ENCODE measurements at places on chromosomes 5 and 9.
A peak's percentile ranks its signal among the peaks of the same experiment; 100 is the strongest.

GRCh38 chr9:134570711-134571325 is 70.8 kb upstream of the COL5A1 start:
- DNase-seq, result no peak

DNA sequence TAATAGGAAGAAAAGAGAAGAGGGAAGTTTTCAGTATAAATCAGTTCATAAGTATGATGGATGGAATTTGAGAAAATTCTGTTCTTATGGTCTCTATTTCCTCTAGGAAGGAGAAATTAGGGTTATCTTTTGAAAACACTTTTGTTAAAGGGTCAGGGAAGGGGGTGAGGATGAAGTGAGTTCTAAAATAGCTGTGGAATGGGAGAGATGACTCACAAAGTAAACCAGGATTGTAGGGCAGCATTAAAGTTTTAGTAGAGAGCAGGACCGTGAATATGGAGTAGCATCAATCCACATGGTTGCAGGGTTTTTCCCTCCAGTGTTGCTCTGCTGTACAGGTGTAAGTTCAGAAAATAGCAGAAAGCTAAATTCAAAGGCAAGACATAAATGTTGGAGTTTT is 32.4 kb downstream of the MUSK start:
- DNase-seq, result no peak

- DNase-seq, result no peak
Measured at GRCh38 chr9:108205276-108205675, 650.5 kb downstream of the ACTL7B start.

DNA sequence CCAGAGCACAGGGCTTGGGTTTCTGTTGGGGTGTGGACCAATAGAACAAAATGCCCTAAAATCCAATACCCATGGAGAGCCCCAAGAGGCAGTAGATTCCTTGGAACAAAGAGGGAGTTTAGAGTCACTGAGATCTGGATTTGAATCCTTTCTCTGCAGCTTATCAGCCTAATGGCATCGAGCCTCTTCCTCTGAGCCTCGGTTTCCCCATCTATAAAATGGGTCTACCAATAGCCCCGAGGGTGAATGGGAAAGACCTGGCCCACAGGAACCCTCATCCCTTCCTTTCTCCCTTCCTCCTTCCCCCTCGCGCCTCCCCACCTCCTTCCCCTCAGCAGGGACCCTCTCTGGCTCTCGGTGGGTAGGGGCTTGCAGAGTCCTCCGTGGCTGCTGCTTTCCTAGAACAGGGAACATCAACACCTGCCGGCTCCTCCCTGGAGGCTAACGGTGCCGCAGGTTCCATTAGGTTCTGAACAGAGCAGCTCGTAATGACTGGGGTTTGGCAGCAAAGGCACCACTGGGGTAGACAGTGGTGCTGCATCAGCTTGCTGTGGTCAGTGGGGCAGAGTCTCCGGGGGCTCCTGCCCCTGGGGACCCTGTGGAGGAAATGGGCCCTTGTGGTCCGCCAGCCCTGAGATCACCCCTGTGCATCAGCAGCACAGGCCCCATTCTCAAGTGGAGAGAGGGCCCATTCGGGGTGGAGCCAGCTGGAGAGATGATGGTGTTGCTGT is 40.3 kb downstream of the NEK6 start:
- DNase-seq, result no peak

DNA sequence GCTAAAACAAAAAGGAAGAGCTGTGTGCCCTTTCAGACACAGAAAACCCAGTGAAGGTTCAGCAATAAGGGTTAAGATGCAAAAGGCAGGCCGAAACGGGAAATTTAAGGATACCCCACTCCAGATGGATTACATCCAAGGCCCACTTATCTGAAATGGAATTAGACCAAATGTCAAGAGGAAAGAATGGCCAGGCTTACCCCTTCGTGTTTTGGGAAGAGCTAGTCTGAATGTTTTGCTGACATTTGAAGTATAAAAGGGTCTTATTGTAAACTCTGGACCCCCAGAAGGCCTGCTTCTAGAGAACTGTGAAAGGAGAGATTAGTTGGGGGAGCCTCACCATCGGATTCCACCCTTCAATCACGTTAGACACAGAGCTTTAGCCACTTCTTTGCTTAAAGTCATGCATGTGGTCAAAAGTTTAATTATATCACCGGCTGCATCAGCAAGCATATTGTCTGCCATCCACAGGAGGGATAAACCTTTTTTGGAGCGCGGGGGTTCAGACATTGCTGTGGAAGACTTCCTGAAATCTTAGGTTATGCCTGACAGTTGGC is 93.3 kb downstream of the EFNA5 start:
- no peak for DNase-seq

- no peak for DNase-seq
Measured at GRCh38 chr5:178572617-178573016, 17.6 kb downstream of the COL23A1 start.

DNA sequence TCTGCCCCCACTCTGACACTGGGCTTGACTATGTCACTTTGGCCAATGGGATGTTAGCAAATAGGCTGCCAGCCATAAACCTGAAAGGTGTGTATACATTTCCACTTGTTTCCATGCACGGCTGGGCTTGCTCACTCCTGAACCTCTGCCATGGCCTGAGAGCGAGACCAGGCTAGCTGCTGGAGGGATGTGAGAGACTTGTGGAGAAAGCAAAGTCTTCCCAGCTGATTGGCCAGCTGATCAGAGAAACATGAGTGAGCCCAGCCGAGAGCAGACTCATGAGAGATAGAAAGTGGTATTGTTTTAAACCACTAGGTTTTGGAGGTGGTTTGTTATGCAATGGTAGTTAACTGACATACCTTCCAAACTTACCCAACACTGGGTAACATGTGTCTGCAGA is 13.9 kb downstream of the FAM193B start:
- DNase-seq, result no peak

- no peak for DNase-seq
Measured at GRCh38 chr5:61995486-61995885, 310.5 kb upstream of the KIF2A start.

GRCh38 chr5:149288436-149288835 is 16.8 kb downstream of the AFAP1L1 start:
- DNase-seq, result no peak

DNA sequence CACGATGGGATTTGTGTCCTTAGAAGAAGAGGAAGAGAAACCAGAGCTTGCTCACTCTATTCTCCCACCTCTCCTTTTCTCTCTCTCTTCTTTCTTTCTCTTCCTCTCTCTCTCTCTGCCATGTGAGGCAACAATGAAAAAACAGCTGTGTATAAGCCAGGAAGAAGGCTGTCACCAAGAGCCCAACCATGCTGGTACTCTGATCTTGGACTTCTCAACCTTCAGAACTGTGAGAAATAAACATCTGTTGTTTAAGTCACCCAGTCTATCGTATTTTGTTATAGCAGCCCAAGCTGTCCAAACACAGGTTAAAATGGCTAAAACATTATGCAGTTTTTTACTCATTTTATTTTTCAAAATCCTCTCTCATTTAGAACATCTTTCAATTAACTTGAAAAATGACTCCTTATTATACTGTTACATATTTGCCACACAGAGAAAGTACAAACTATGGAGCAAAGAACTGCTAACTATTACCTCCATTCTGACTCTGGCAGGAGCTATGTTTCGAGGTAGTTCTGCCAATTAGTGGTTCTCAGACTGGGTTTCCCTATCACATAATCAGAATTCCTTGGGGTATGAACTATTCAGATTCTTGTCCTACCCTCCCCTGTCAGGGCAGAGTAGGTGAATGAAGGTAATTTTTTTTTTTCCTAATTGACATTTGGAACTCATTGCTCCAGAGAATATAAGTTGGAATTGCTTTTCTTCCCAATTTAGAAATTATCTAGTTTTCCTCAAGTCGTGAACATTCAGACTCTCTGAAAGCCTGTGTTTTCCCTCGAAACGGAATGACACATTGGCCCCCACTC is 434.6 kb downstream of the ENC1 start:
- no peak for DNase-seq

DNA sequence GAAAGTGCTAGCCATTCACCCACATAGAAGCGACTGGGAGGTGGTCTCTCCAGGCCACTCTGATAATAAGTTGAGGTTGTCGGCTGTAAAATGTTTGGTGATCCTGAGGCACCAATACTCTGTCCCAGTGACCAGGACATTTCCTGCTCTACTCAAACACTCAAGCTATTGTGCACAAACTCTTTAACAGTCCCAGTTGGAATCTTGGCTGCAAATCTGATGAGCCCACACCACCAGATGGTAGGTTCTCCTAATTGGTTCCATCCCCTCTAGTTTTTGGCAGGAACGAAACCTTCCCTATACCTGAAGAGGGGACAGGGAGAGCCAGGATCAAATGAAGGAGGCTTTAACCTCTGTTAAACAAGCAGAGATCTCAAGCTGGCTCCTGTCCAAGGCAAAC is 14.3 kb downstream of the GRIA1 start:
- no peak for DNase-seq

DNA sequence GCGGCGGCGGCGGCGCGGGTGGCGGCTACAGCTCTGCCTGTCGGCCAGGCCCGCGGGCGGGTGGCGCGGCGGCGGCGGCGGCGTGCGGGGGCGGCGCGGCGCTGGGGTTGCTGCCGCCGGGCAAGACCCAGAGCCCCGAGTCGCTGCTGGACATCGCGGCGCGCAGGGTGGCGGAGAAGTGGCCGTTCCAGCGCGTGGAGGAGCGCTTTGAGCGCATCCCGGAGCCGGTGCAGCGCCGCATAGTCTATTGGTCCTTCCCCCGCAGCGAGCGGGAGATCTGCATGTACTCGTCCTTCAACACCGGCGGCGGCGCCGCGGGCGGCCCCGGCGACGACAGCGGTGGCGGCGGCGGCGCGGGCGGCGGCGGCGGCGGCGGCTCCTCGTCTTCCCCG is 296 bp downstream of the ZSWIM6 start:
- peak; percentile 58 for DNase-seq

DNA sequence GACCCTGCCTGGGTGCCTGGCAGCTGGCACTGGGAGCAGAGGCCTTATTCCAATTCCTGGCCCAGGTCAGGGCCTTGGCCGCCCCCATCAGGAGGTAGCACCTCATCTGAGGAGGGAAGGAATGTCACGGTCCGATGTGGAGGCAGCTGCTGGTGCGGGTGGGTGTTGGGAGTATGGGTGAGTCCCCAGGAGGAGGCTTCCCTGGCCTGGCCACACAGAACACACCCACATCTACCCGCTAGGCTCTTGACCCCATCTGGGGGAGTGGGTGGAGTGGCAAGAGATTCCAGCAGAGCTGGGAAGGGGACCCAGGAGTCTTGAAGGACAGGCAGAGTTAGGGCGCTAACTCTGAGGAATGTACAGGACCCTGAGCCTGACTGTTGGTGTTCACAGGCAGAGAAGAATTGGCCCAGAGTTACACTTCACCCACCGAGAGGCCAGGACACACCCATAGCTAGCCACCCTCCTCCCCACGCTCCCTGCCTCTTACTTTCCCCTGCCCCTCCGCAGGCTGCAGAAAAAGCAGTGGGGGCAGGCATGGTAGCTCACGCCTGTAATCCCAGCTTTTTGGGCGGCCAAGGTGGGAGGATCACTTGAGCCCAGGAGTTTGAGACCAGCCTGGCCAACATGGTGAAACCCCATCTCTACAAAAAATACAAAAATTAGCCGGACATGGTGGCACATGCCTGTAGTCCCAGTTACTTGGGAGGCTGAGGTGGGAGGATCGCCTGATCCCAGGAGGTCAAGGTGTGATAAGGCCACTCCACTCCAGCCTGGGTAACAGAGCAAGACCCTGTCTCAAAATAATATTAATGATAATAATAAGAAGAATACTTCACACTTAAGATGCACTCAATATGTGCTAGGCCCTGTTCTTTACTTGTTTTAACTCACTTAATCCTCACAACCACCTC is 6.0 kb downstream of the OLFML2A start:
- DNase-seq, result no peak

DNA sequence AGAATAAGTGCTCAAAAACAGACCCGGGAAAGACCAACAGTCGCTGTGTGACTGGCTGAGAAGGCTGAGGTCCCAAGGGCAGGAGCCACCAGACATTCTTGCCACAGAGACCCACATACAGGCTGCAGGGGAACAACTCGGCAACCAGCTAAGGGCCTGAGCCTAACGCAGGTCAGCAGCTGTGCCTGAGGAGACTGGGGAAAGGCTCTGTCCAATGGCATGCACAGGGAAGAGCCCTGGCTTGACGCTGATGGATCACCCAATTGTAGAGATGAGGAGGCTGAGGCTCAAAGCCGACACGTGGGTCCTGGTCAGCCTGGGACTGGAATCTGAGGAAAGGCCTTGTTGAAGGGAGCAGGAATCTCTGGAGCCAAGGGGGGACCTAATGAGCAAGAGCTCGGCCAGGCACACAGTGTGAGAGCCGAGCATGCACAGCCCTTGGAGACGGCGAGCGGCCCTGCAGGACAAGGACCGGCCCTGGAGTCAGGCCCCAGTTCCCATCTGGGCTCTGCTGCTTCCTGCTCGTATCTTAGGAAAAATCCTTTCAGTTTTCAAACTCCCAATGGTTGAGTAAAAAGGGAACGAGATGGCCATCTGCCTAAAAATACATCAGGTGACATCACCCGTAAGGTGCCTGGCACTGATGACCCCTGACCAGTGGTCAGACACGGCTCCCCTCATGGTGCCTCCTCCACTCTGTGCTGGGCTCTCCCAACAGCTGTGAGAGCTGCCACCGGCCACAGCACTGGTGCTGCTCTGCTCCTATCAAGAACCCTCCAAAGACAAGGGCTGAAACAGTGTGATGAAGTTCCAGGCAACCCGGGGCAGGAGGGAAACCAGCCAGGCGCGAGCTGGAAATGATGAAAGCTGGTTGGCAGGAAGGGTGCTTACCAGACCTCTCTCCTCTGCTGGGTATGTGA is 16.4 kb downstream of the LMAN2 start:
- DNase-seq, result no peak

DNA sequence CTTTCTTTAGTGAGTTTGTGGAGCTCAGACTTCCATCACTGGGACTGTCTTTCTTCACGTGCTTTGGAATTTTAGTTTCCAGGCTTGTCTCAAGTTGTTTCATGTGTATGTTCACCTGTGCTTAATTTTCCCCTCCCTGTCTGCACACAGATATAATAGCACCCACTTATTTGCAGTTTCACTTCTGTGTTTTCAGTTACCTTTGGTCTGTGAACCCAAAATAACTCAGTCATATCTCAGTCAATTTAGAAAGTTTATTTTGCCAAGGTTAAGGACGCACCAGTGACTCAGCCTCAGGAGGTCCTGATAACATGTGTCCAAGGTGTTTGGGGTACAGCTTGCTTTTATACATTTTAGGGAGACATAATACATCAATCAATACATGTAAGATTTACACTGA is 330.4 kb downstream of the ICE1 start:
- DNase-seq, result no peak

GRCh38 chr5:131305906-131306305 is 42.1 kb downstream of the CDC42SE2 start:
- no peak for DNase-seq

- no peak for DNase-seq
Measured at GRCh38 chr5:45609661-45610060, 86.5 kb downstream of the HCN1 start.

DNA sequence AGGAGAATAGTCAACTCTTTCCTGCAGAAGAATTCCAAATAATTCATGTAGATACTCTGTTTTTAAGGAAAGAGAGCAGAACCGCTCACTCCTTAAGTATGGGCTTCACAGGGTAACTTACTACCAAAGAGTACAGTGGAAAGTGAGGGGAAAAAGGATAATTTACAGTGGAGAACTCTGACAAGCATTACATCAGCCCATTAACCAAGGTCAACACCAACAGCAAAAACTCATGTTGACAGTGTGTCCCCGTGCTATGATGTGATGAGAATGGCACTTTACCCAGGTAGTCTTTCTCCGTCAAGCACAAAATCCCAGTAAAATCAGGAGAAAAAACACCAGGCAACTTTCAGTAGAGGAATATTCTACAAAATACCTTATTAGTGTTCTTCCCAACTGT is 104.3 kb downstream of the ADCY2 start:
- DNase-seq, result no peak

GRCh38 chr5:55857247-55857640 is 6.1 kb downstream of the IL31RA start:
- DNase-seq, result no peak

GRCh38 chr5:62002436-62002835 is 303.6 kb upstream of the KIF2A start:
- DNase-seq, result no peak
